ENCODE measurements at places on chromosomes 5 and 9. TPM values are rescaled to one million over a fixed set of nuclear protein-coding genes. Genes with fewer than 3 reads are reported as not detected.

OR1Q1 gene
- total RNA-seq: not detected

MORN5 gene
- total RNA-seq: not detected

LNPEP gene
- 9.6 TPM for total RNA-seq

CAMK4 gene
- not detected for total RNA-seq

MARCHF11 gene
- not detected for total RNA-seq

All from A549 treated with DMSO at 1 μM for 4 hours (cell line).